ENCODE measurements at places on chromosomes 11 and 22.

- DNase-seq, result no peak
These were observed 76.1 kb upstream of the RTL6 start for GRCh38 chr22:44574057-44574639.

GRCh38 chr22:49550141-49550430 is 277.6 kb downstream of the BRD1 start:
- DNase-seq, result no peak

DNA sequence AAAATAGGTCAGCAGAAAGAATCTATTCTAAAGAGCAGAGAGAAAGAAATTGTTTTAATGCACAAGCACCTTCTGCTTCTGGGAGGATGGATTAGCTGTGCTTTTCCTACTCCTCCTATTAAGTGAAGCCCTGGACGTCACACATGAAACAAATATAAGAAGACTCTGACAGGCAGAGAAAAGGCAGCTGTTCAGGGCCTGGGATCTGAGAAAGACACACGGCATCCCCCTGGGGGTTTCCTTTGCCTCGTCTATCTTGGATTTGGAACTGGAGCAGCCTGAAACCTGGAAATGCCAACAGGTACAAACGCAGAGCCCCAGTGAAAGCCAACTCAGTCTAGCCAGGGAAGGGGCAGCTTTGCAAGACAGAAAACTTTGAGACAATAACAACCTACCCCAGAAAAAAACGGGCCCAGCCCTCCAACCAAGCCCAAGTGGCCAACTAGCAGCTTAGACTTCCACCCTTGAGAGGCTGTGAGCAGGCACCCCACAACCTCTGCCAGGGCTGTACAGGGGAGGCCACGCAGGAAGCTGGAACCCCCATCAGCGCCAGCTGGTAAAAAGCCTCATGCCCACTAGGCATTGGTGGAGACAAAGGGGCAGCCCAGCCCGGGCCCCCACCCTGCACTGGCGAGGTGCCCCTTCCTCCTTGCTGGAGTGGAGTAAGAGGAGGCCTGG is 7.3 kb downstream of the CERK start:
- DNase-seq, result no peak

GRCh38 chr22:36334081-36334820 is 53.5 kb downstream of the MYH9 start:
- DNase-seq, result no peak

- no peak for DNase-seq
These were observed 89.2 kb downstream of the FDX1 start for GRCh38 chr11:110518809-110519514.

GRCh38 chr22:28978863-28979796 is 82.5 kb downstream of the C22orf31 start:
- DNase-seq, result no peak

- DNase-seq, result no peak
These were observed 23.9 kb downstream of the TSPAN32 start for GRCh38 chr11:2325719-2326118.

GRCh38 chr11:81219661-81220060 is 1514.0 kb downstream of the FAM181B start:
- DNase-seq, result no peak

DNA sequence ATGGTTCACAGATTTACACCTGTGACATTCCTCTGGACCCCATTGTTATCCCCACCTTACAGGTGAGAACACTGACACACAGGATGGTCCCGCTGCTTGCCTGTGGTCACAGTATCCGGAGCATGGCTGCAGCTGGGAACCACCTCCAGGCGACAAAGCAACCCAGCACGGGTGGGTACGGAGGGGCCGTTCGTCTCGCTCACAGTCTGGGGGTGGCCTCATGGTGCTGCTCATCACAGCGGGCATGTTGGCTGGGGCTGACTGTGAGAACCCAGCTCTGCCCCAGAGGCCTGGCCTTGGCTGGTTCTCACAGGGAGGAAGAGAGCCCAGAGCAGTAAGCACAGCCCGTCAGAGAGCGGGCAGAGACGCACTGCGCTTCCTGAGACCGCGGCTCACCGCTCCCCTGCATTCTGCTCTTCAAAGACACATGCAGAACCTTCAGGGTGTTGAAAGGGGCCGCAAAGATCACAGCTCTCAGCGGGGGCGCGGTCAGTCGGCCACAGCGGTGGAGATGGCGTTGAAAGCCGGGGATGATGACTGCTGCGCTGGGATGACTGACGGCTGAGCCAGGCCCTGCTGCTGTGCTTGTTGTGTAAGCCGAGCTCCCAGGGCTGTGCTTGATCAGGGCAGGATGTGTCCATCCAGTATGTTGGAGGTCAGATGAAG is 423.0 kb downstream of the BRD1 start:
- DNase-seq, result no peak

DNA sequence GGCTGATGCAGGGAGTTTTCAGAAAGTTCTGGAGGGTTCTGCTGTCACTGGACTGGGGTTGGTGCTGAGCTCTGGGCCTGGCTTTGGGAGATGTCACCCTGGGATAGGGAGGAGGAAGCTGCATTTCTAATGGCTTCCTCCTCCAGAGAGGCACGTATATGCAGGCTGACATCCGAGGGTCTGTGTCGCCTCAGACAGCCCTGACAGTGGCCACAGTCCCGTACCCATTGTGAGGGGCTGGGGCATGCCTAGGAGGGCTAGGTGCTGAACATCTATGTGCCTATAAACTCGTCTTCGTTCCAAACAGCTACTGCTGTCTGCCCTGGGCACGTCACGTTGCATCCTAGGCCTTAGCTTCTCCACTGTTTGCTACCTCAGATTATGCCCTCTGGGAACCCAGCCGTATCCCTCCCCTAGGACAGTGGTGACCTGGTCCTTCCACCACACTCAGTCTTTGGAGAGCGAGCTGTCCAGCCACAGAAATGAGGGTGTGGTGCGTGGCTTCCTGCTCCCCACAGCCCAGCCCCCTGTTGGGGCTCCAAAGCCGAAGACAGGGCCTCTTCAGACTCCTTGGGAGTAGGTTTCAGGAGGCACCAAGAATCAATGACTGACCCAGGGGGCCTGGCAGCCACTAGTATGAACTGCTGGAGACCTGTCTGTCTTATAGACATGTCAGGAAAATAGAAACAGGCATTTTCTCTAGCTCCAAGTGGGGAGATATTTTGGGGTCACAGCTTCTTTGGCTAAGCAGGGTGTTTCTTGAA is 26.4 kb downstream of the ADAMTS15 start:
- DNase-seq, result no peak

- DNase-seq, result no peak
These were observed 1.1 kb downstream of the FAT3 start for GRCh38 chr11:92225568-92226330.

GRCh38 chr11:35785287-35786167 is 123.0 kb downstream of the TRIM44 start:
- DNase-seq, result no peak

- no peak for DNase-seq
These were observed 88.5 kb downstream of the ZBTB16 start for GRCh38 chr11:114148013-114148382.

All from stimulated activated CD8-positive, alpha-beta memory T cell treated with anti-CD3 and anti-CD28 coated beads, Interleukin-12 subunit alpha, Interleukin-12 subunit beta, amount 100 ng/mL, for 4 hours (primary cell).